CD4-positive, alpha-beta T cell (primary cell): ENCODE measurements at places on chromosomes 13 and 19. TPM values are rescaled to one million over a fixed set of nuclear protein-coding genes. Genes with fewer than 3 reads are reported as not detected.

- DNase-seq: no peak
These were observed 249.2 kb downstream of the SHISA2 start for GRCh38 chr13:25802579-25802978.

DNA sequence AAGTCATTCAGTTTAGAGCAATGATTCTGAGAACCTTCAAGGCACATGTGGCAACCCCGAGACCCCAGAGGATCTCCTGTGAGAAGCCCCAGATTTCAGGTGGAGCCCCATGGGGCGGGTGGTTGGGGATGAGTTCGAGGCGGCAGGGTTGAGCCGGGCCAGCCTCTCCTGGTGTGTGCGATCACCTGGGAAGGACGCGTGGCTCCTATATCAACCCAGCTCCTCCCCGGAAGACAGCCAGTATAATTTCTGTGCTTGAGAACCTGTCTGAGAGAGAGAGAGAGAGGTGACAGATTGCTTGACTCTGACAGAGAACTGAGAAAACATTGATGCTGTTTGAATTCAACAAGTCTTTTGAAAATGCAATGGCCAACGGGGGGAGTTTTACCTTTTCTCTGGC, 89.0 kb downstream of the TEX29 start:
- no peak for DNase-seq

- no peak for DNase-seq
These were observed 108.0 kb downstream of the KCTD15 start for GRCh38 chr19:33904681-33905080.

GRCh38 chr19:7690779-7691258, 10.2 kb downstream of the TRAPPC5 start:
- no peak for DNase-seq

GRCh38 chr19:33300894-33301143, 1.5 kb downstream of the CEBPA start:
- DNase-seq: no peak

GRCh38 chr13:27918041-27918917, 1.5 kb upstream of the PDX1 start:
- DNase-seq: no peak

- no peak for DNase-seq
These were observed 81.0 kb upstream of the SLC7A1 start for GRCh38 chr13:29676535-29676934.

DNA sequence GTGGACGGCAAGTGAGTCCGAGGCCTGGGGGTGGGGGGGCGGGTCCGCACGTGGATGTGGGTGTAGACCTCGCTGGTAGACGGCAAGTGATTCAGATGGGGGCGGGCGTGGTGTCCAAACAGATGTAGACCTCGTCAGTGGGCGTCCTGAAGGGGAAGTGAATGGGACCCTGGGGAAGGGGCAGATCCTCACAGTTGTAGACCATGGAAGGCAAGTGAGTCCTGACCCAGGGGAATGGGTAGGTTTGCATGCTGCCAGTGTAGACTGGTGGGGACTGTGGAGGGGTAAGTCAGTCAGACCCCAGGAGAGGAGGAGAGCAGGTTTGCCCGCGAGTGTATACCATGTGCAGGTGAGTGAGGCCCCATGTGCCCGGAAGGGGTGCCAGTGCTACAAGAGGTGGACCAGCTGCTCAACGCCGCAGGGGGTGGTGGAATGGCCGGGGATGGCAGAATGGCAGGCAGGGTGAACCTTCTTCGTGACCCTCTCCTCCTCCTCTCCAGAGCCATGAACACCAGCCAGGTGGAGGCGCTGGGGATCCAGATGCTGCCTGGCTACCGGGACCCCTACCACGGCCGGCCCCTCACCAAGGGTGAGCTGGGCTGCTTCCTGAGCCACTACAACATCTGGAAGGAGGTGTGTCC, 22.1 kb downstream of the COLGALT1 start:
- DNase-seq: no peak

- no peak for DNase-seq
These were observed 130.6 kb downstream of the KLF5 start for GRCh38 chr13:73189362-73189761.

DNA sequence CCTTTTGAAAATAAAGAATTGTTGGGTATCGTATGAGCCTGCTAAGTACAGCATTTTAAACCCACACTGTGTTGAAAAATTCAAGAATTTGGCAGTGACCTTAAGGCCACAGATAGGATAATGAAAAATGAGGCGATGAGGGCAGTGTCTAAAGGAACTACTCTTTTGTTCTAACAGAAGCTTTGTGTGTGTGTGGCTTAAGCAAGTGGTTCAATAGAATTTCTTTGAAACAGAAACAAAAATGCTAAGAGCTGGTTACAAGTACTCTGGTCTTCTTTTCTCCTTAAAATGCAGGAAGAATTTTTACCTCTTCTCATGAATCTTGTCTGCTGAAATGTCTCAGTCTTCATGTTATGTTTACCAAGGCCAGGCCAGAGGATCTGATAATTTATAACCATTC, 279.5 kb downstream of the ZNF536 start:
- DNase-seq: no peak

DNA sequence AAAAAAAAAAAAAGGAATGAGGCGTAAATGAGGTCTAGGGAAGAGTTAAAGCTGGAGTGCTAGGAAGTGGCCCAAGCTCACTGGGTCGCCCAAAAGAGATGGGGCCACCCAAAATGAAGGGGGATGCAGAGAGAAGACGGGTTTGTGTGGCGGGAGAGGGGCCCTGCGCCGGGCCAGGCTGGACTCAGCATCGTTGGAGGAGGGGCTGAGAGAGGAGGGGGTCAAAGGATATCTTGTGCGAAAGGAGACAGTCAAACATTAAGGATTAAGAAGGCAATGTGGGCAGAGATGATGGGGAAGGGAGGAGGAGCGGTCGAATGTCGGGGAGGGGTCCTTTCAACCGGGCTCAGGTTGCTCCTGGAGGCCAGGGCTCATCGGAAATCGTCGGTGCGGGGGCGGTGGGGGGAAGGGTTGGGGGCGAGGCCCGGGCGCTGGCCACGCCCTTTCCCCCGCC, 825 bp upstream of the CARM1 start:
- no peak for DNase-seq

GRCh38 chr19:615619-616018, 17.7 kb downstream of the POLRMT start:
- DNase-seq: no peak

DNA sequence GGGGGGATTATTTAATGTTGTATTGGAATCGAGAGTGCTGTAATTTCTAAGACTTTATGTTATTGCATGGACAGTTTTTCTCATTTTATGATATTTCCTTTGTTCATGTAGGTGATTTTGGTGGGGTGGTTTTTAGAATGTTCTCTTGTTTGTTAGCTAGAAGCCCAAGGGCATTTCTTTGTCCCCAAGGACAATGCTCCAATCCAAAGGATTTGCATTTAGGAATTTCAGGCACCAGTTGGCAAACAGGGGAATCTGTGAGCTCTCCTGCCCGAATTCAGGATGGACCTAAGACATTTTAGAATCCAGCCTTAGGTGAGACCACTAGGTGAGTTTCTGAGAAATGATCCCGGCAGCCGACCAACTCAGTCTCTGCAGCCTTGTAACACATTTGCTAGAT, 324.9 kb downstream of the KCNRG start:
- DNase-seq: no peak

DNA sequence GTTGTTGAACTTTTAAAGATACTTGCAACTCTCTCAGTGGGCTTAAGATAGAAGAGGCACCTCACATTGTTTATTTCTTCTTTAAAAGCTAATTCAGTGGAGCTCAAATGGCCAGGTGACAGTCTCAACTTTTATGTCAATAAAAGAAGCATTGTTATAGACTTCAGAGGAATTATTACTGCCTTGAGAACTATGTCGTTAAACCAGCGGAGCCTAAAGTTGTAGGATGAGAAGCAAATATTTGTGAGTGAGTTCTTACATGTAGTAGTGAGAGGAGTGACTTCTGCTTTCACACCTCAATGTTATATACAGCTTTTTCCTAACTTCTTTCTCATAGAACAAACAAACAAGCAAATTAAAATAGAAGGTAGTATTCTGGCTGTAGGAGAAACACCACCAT, 31.2 kb upstream of the DGKH start:
- DNase-seq: no peak

GRCh38 chr19:2494084-2494446, 18.1 kb downstream of the GADD45B start:
- no peak for DNase-seq

- DNase-seq: no peak
These were observed 56.4 kb downstream of the CYSLTR2 start for GRCh38 chr13:48710160-48710559.

GRCh38 chr19:3193256-3194105, 7.8 kb downstream of the NCLN start:
- no peak for DNase-seq

- DNase-seq: no peak
These were observed 57.8 kb upstream of the POSTN start for GRCh38 chr13:37656247-37656940.

DNA sequence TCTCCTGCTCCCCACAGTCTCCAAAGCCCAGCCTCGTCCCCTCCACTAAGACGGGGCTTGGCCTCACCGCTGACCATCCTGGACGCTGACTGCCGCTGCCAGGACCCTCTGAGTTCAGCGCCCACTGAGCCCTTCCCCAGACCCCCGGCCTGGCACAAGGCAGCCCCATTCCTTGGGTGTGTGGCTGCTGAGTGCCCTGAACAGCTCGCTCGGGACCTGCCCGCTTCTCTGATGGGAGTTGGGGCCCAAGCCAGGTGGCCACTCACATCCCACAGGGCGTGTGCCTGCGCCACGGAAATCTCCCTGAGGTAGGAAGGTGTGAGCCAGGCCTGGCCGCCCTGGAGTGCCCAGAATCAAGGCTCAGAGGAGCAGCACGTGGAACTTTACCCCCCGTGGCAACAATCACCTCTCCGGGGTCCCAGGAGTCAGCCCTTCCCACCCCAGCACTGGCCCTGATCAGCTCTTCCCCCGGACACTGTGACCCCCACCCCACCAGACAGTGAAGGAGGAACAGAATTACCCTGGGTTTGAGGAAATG, 20.8 kb downstream of the C13orf46 start:
- DNase-seq: no peak

GRCh38 chr13:30743319-30744055, 8.1 kb downstream of the ALOX5AP start:
- peak; percentile 41 for DNase-seq

GRCh38 chr19:39768334-39768733, 10.3 kb upstream of the LEUTX start:
- DNase-seq: no peak

DNA sequence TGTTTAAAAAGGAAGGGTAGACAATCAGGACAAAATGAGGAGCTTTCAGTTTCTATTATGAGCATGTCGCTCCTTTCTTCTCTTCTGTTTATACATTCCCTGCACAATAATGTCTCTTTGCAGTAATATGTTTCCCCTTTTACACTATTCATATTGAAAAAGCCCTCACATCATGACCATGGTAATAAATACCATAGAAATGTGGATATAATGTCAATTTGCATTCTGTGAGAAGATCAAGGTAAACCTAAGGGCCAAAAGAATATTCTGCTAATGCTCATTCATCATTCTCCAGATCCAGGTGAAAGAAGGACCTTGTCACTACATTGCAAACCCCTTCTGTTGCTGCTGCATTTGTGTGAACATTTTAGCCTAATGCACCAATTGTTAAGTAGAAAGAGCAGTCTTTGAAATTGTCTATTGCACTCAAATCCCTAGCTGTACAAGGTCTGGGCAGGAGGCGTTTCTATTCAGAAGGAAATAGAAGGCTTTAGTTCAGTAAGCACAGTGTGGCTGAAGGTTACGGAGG, 117.6 kb upstream of the SOX21 start:
- DNase-seq: no peak

GRCh38 chr19:32873247-32873959, 3.8 kb upstream of the SLC7A9 start:
- no peak for DNase-seq

DNA sequence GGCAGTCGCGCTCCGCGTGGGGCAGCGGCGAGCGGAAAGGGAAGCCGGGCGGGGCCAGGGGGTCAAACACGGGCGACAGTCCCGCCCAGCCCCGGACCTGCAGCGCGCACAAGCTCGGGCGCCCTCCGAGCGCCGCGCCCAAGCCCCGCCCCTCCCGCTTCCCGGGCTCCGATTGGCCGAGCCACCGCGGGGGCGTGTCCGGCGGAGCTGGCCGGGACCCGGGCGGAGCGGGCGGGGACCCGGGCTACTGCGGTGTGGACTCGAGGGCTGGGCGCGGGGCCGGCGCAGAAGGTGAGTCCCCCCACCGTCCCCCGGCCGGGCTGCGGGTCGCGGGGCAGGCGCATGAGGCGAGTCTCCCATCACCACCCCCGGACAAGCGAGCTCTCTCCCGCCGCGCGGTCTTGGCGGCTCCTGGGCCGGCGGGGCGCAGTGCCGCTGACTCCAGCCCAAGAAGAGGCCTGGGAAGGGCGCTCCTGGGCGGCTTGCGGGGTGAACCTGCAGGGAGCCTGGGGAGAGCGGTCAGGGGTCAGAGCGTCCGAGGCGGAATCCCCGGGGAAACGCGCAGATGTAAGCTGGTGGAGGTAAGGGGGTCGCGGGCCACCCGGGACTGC, at the start of gene PLEKHF1:
Gene PLEKHF1, plus strand, starts transcription at position 247 of the 611 bp plus-strand sequence. CDS start 8,379 bp downstream, outside the sequence.
- peak; percentile 52 for DNase-seq

DNA sequence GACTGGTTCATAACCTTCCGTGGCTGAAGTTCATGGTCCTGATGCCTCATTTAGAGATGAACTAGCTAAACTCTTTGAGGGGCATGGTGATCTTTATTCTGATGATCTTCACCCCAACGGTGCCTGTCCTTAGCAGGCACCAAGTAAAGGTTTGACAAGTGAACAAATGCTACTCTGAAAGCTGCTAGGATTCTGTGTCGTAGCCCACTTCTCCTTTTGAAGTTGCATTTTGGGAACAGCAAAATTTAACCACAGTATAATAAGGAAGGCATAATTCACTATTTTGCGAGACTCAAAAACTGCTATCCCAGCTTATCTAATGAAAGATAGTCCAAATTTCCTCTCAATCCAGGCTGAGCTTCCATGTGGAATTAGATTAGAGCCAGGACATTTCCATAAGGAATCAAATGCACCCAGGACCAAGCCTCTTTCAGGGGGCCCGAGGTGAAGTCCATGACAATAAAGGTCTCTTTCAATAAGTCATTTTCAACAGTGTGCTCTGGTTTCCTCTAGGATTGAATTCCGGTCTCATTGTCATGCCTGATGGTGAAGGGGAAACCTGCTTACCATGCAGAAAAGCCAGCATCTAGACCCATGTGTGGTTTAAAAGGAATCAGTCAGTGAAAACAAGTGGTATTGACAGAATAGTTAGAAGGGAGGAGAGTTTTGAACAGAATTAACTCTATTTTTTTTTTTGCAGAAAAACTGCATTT, 23.1 kb downstream of the SIAH3 start:
- DNase-seq: no peak

GRCh38 chr19:4567584-4568071, 8.1 kb upstream of the SEMA6B start:
- peak; percentile 47 for DNase-seq

GRCh38 chr13:47621931-47622330, 379.1 kb downstream of the SUCLA2 start:
- DNase-seq: no peak

Gene LGALS14
- total RNA-seq: not detected

Gene MYADM
- total RNA-seq: 448 TPM

Gene ONECUT3
- total RNA-seq: not detected

Gene SEMA6B
- total RNA-seq: 0.14 TPM

Gene ZNF730
- not detected for total RNA-seq

Gene ASF1B
- total RNA-seq: 0.77 TPM

Gene DPF1
- total RNA-seq: not detected

Gene PODNL1
- total RNA-seq: not detected

Gene ATF5
- total RNA-seq: 16.3 TPM

Gene CBY2
- not detected for total RNA-seq

Gene GET3
- total RNA-seq: 13.9 TPM
